ENCODE measurements at places on chromosomes 7 and 10.

GRCh38 chr10:60537697-60538096, 148.0 kb upstream of the ANK3 start:
- DNase-seq = no peak

DNA sequence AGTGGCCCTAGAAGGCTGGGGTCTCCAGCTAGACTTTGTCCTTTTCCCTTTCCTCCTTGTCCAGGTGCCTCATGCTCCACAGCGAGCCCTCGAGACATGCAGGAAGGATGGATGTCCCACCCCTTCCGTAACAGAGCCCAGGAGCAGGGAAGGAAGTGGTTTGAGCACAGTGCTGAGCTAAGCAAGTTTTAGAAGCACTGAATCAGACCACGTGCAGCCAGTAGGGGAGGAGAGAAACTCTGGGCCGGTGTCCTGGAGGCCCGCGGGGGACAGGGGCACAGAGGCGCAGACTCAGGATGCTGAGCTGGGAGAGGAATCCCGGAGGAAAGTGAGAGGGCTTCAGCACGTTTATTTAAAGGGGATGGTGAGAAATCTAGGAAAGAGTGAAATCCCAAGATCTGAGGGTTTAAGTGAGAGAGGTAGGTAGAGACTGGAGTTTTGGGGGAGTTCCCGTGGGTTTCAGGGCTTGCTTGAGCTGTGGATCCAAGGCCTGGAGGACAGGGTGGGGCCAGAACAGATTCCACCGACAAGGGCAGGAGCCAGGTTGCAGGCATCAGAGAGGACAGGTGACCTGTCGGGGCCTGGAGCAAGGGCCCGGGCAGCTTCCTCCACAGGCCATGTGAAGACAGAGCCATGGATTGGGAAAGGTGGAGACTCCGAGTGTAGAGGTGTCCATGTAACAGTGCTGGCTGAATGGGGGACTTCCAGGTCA, 4.4 kb upstream of the IRF5 start:
- no peak for DNase-seq

- DNase-seq = no peak
These were observed 38.0 kb downstream of the MEOX2 start for GRCh38 chr7:15648461-15648961.

- DNase-seq = no peak
These were observed 7.4 kb downstream of the ZNF365 start for GRCh38 chr10:62381385-62382102.
